Fibroblast of lung (primary cell): ENCODE measurements at places on chromosomes 1 and 21. TPM values are rescaled to one million over a fixed set of nuclear protein-coding genes. Genes with fewer than 3 reads are reported as not detected.

Gene RIPK4
- 0.01 TPM in 1 of 2 replicates, not detected in the other for polyA plus RNA-seq

- no peak for DNase-seq
These were observed 9.6 kb downstream of the ESPN start for GRCh38 chr1:6434186-6434585.

- peak; percentile 20 for DNase-seq
These were observed 10.6 kb downstream of the RGSL1 start for GRCh38 chr1:182460550-182460951.

- peak; percentile 25 for DNase-seq
These were observed 648.4 kb downstream of the PLA2G4A start for GRCh38 chr1:187477103-187477502.

GRCh38 chr21:37227071-37228002 lies 39.8 kb downstream of the VPS26C start:
- no peak for DNase-seq
